ENCODE measurements at places on chromosomes 11 and 22. TPM values are rescaled to one million over a fixed set of nuclear protein-coding genes. Genes with fewer than 3 reads are reported as not detected.

DNA sequence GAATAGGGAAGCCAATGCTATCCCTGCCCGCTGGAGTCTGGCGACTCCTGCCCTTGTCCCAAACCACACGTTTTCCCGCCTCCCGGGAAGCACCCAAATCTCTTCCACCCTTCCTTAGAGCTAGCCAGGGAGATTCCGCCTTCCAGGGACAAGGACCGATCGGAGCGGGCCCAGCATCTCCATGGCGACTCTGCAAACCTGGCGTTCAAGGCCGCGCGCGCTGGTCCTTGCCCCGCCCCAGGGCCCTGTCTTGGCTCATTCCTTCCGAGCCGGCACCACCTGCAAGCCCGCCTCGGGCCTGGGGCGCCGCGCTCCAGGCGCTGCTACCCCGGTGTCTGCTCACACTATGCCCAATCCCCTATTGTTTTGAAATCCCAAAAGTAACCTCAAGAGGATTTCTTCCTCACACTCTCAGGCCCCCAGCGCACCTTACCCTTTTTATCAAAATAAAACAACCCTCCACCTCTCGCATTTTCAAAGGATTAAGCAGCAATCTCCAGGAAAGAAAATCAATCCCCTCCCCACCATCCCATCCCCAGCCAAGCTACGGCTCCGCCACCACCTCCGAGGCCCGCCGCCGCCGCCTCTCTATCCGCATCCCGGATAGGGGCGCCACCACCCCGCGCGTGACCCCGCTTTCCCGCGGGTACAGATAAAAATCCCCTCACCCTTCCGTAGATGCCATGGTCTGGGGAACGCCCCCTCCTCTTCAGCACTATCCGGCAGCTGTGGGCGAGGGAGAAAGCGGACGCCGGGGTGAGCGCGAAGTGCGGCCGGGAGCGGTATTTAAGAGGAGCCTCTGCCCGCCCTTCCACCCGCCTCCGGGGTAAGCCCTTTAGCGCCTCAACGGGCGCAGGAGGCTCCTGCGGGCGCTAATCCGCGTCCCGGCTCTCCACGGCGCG is 825 bp downstream of the SLC1A2 start:
- DNase-seq, result no peak

F2 gene
- 0.40 TPM for polyA plus RNA-seq

EIF3M gene
- polyA plus RNA-seq, result 594 TPM

DNA sequence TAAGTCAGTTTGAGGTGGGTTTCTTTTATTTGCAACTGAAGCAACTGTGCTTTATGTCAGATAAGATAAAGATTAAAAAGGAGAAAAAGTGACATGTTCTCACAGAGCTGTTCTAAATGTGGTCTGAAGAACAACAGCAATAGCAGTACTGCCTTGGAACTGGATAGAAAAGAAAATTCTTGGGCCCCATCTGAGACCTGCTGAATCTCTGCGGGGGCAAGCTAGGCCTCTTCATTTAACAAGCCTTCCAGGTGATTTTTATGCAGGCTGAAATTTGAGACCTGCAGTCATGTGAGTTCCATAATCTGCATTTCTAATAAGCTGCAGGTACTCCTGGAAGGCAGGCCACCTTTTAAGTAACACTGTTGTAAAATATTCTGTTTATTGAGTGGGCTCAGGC is 91.4 kb upstream of the CTSC start:
- DNase-seq, result no peak

- DNase-seq, result no peak
These were observed 10.6 kb upstream of the SOX10 start for GRCh38 chr22:37994982-37995381.

- DNase-seq, result no peak
These were observed 20.6 kb upstream of the MUC5B start for GRCh38 chr11:1202154-1202775.

DNA sequence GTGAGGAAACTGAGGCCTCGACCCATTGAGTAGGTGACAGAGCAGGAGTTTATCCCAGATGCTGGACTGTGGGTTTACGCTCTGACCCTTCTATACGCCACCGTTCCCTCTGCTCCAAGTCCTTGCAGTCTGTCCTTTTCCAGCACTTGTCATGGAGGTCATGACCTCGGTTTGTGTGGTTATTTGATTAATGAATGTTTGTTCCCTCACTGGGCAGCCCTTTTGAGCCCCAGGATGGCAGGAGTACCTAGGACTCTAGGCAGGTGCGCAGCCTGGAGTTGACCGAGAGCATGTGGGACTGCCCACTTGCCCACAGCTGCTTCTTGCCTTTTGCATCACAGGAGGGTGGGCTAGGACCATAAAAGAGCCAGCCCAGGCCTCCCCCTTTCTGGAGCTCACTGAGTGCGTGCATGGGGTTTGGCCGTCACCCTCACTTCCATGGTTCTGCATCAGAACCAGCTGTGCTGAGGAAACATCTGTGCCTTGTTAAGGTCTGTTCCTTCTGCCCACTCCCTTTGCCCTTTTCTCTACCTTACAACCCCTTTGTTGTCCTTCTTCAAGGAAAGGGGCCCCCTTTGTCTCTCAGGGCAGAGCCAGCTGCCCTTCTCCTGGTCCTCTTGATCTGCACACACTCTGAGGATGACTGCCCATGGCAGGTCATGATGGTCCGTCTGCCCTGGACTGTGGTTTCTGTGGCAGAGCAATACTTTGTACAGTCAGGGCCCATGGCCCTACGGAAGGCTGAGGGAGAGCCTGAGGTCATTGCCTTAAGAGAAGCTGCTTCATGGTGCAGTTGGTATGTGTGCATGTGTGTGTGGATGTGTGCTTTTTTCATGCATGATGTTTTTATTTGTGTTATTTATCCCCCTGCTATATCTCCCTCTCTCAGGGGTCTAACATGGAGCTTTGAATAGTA is 38.2 kb downstream of the BMAL1 start:
- no peak for DNase-seq

DNA sequence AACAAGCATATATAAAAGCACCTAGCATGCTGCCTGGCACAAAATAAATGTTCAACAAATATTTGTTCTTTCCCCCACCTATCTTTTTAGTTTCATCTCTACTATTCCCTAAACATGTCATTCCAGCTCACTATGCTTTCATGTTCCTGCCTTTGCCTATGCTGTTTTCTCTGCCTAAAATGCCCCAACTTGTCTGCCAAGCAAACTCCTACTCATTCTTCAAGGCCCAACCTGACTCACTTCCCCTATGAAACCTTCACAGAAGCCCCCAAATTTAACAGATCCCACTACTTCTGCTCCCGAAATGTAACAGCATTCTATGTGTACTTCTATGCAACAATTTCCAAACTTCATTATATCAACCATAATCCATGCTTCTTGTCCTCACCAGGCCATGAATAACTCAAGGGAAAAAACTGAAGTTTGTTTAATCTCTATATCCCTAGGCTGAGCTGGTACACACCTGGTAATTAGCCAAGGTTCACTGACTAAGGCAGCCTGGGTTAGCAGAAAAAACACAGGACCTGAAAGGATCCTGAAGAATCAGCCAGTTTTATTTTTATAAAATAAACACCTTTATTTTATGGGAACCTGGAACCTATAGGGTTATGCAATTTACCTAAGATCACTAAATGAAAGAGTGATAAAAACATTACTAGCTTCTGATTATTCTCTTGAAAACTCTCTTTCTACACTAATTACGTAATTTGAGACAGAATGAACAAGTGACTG is 72.2 kb downstream of the PAK1 start:
- no peak for DNase-seq

GRCh38 chr22:30276039-30276438 is 9.4 kb upstream of the OSM start:
- DNase-seq, result no peak

GRCh38 chr11:2728663-2729332 is 29.0 kb upstream of the KCNQ1OT1 start:
- no peak for DNase-seq

DNA sequence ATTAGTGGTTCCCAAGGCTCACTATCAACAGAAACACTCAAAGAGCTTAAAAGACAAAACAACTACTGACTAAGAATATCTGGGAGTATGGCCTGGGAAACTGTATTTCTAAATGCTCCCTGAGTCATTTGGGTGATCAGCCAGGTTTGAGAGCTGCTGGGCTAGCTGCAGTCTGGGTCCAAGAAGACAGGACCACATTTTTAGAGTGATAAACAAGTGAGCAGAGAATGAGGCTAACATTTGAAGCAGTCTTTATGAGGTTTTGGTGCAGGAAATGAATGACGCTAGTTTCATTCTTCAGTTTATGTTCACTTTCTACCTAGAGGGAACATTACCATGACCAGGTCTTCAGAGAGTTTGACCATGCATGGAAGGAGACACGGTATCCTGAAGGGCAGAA is 97.7 kb downstream of the TEAD1 start:
- DNase-seq, result no peak

- DNase-seq, result no peak
These were observed 232.7 kb downstream of the DSCAML1 start for GRCh38 chr11:117564321-117564720.

KDM4D gene
- polyA plus RNA-seq, result 2.0 TPM

SLC37A2 gene
- polyA plus RNA-seq, result 0.95 TPM

ST3GAL4 gene
- polyA plus RNA-seq, result 23.6 TPM

GRCh38 chr11:28009388-28009787 is 98.6 kb downstream of the KIF18A start:
- DNase-seq, result no peak
